ENCODE measurements at places on chromosomes 1 and 21. TPM values are rescaled to one million over a fixed set of nuclear protein-coding genes. Genes with fewer than 3 reads are reported as not detected.

DNA sequence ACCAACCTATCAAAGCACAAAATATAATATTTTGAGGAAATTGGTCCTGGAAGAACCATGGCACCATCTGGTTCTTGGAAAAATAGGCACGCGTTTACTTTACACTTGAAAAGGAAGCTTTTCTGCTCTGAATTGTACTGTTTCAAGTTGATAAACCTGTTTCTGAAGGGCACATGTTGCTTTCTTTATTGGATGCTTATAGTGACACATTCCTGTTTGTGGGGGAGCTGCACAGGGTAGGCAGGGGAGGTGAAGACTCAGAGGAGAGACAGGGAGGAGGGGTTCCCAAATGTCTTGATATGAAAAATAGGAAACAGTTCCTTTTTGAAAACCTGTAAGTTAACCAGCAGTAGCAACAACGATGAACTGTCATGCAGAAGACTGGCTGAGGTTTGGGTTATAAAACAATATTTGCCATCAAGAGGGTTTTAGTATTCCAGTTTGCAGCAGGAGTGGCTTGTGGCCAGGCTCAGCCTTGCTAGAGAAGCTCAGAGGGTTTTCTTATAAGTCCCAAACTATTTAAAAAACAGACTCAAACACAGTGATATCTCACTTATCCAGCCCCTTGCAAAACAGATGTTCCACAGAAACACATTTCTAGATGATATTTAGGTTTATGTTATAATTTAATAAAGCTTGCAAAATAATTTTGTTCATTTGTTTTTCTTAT is 127.0 kb upstream of the MROH9 start:
- DNase-seq: no peak

GRCh38 chr1:197660389-197660788 is 114.9 kb downstream of the DENND1B start:
- DNase-seq: no peak

DNA sequence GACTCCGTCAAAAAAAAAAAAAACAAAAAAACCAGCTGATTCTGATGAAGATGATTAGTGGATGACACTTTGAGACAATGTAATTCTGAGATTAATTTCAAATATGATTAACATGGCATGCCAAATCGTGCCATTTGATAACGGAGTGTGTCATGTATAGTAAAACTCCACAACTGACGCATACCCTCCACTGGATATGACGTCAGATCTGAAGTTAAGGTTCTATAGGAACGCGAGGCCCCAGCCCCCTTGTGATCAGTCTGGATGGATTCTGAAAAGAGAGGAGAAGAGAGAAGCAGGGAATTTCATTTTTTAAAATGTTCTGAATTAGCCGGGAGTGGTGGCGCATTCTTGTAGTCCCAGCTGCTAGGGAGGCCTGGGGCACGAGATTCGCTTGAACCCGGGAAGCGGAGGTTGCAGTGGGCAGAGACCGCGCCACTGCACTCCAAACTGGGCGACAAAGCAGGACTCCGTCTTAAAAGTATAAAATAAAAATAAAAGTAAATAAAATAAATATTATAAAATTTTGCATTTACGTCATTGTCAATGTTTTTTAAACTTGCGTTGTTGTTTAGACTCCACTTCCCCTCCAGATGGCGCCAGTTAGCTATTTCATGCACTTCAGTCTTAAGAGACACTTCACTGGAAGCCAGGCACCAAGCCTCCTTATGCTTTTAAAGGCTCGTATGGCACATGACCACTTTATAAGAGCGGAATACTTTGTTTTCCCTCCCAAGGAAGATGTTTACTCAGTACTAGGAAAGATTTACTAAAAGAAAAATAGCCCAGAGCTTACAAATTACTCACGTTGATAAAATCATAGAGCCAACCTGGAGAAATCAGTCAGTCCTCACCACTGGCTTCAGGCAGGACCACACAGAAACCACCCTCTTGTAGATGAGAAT is 65.5 kb downstream of the UBE2U start:
- DNase-seq: peak; percentile 54

DNA sequence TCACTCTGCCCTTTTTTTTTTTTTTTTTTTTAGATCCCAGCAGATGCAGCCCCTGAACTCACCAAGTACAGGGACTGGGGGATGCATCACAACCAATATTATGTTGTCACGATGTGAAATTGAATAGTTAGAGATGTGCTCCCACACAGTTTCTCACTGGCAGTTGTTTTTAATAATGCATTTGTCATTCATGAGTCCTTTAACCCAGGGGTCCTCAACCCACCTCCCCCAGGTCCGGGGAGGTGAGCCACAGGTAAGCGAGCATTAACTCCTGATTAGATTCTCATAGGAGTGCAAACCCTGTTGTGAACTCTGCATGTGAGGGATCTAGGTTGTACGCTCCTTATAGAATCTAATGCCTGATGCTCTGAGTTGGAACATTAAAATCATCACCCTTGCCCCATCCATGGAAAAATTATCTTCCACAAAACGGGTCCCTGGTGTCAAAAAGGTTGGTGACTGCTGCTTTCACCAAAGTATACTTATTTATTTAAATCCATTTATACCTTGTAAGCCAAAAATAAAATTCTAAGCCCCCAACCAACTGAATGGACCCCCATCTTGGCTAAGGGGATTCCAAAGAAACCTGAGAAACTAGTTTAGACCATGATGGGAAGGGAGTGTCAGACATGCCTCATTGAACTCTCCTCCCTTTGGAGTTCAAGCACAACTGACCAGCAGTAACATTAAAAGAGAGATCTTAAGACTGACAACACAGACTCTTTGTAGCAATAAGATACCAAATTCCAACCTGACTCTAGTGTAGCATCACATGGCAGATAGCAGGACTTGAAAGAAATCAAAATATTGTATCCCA is 119.3 kb upstream of the ATP1A1 start:
- DNase-seq: no peak

DNA sequence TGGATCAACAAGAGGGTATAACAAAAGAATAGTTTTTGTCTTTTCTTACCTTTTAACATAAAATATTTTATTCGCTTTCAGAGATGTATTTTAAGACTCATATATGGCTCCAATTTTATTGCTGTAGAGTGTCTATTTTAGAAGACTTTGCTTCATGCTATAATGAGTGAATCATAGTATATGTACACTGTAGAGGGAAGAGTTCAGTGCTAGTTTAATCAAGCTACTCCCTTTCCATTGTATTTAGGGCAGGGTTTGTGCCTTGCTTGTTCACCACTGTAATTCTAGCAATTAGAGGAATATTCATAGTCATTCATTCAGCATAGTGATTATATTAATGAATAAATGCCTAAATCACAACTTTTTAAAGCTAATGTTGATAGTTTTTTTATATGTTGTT is 78.8 kb downstream of the CEP350 start:
- no peak for DNase-seq

- no peak for DNase-seq
Observed at GRCh38 chr1:2474933-2475371, 1.1 kb upstream of the PLCH2 start.

GRCh38 chr21:17422931-17423330 is 89.9 kb upstream of the CXADR start:
- no peak for DNase-seq

GRCh38 chr1:5903031-5903430 is 89.2 kb downstream of the NPHP4 start:
- DNase-seq: no peak

GRCh38 chr1:114152508-114153260 is 985 bp downstream of the SYT6 start:
- DNase-seq: no peak

- no peak for DNase-seq
Observed at GRCh38 chr21:33901412-33902288, 14.0 kb downstream of the ATP5PO start.

GRCh38 chr1:45685308-45686014 is 872 bp downstream of the GPBP1L1 start:
- no peak for DNase-seq

GRCh38 chr21:22791986-22792560 is 1793.9 kb downstream of the NCAM2 start:
- DNase-seq: peak; percentile 22

Gene OR10J1
- polyA plus RNA-seq: not detected

Gene SYTL1
- 99.7 TPM for polyA plus RNA-seq

Gene CLCA4
- polyA plus RNA-seq: not detected

Gene MYOG
- not detected for polyA plus RNA-seq

Gene FCGR1A
- not detected for polyA plus RNA-seq

Gene WDR77
- 38.5 TPM for polyA plus RNA-seq

Gene CASZ1
- polyA plus RNA-seq: 1.9 TPM

Gene MSH4
- polyA plus RNA-seq: not detected

Gene VSIG8
- not detected for polyA plus RNA-seq
